ENCODE measurements at places on chromosomes 1 and 21.

- peak; percentile 66 for DNase-seq
Observed at GRCh38 chr21:34745557-34746255, 76.9 kb downstream of the CLIC6 start.

DNA sequence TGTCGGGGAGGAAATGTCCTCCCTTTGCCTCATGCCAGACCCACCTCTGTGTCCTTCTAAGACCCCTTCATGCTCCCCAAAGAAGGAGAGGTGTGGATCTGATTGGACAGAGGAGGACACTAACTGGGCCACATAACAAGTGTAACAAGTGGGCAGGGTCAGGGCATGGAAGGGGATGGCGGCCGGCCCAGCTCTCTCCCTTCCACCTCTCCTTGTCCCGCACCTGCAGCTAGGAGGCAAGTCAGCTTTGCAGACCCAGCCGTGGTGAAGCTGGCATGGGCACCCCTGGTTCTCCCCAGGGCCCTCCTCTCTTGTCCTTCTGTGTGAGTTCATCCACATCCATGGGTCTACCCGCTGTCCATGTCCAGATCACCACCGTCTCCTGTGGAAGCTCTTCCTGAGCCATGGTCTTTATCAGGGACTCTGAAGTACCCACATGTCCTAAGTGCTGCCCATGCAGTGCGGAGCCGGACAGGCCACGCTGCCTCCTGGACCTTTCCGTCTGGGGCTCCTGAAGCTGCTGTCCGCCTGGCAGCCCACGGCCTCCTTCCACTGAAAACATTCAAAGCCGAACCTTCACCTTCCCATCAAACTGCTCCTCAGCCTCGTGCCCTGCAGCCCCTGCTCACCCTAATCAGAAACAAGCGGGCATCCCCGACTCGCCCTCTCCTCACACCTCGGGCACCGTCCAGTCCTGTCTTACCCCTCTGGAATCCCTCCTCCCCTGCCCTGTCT lies 460.5 kb downstream of the PTPRU start:
- no peak for DNase-seq

GRCh38 chr1:178065250-178065649 lies 28.7 kb upstream of the RASAL2 start:
- DNase-seq, result no peak

GRCh38 chr1:13945856-13946255 lies 245.9 kb downstream of the PRDM2 start:
- DNase-seq, result no peak

- DNase-seq, result peak; percentile 35
Observed at GRCh38 chr1:92749024-92749634, 35.8 kb downstream of the EVI5 start.

GRCh38 chr1:25704267-25704691 lies 87.7 kb downstream of the MAN1C1 start:
- DNase-seq, result peak; percentile 32

DNA sequence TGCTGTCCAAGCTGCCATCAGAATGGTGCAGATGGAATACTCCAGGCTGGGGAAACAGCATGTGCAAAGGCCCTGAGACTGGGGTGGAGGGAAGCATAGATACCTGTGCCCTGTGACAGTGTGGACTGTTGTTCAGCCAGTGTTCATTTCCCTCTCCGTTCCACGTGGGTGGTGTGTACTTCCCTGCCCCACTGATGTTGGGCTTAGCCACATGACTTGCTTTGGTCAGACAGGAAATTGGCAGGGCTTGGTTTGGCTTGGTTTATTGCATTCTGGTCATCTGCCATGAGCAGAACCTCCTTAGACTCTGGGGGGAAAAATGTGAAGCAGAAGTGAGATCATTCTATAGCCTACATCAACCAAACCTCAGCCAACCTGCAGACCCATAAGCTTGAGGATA lies 102.4 kb upstream of the IGSF21 start:
- no peak for DNase-seq

DNA sequence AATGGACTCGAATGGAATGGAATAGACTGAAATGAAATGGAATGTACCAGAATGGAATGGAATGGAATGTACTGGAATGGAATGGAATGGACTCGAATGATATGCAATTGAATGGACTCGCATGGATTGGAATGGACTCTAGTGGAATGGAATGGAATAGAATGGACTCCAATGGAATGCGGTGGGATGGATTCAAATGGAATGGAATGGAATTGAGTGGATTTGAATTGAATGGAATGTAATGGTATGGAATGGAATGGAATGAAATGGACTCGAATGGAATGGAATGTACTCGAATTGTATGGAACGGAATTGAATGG lies 99.6 kb upstream of the FBXO28 start:
- DNase-seq, result no peak

GRCh38 chr1:175671066-175671465 lies 72.3 kb downstream of the TNR start:
- DNase-seq, result no peak

DNA sequence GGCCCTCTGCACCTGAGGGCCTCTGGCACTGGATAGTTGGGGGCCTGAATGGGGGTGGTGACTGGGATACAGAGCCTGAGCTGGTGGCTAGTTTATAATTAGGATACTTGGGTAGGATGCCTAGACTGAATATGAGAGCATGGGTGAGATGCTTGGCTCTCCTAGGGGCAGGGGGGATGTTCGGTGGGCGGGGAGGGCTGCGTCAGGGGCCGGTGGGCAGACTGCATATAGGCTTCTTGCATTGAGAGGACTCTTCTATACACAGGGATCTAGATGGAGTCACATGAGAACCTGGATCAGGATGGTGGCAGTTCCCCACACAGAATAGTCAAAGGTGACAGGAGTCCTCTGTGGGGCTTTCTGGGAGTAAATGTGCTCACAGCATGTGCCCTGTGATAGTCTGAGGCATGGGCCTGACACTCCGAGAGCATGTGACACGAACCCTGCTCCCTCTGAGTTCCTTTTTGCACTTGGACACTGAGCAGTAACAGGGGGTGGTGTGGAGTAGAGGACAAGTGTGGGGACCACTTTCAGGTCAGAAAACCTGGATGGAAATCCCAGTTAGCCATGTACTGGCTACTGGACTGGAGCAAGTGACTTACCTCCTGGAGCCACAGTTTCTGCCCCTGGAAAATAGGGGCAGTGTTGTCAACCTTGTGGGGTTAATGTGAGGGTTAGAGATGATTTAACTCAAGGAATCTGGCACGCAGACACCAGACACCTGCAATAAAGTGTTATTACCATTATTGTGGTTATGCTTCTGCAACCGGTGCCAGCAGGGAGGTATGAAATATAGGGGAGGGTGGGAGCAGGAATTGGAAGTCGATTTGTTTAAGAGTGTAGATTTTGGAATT lies 2.2 kb downstream of the MAP7D1 start:
- no peak for DNase-seq

- no peak for DNase-seq
Observed at GRCh38 chr1:189627427-189627826, 850.2 kb downstream of the BRINP3 start.

GRCh38 chr21:41350436-41351155 lies 11.2 kb upstream of the MX2 start:
- DNase-seq, result no peak

DNA sequence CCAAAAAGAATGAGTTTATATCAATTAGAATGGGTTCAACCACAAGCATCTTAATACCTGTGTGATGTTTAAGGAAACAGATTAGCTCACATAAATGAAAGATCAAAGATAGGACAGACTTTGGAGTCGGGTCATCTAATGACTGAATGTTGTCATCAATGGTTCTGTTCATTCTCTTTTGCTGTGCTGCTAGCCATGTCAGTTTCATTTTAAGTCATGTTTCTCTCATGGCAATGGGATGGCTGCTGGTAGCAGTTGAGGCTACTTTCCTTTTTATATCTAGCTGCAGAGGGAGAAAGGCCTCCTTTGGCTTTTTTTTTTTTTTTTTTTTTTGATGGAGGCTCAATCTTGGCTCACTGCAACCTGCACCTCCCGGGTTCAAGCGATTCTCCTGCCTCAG lies 86.9 kb upstream of the SPAG17 start:
- DNase-seq, result no peak

GRCh38 chr1:155893389-155894142 lies 17.6 kb downstream of the RIT1 start:
- DNase-seq, result no peak

GRCh38 chr1:10121688-10122087 lies 88.7 kb upstream of the KIF1B start:
- DNase-seq, result no peak
